Jurkat, Clone E6-1 (cell line): ENCODE measurements at places on chromosomes 5 and 9.

DNA sequence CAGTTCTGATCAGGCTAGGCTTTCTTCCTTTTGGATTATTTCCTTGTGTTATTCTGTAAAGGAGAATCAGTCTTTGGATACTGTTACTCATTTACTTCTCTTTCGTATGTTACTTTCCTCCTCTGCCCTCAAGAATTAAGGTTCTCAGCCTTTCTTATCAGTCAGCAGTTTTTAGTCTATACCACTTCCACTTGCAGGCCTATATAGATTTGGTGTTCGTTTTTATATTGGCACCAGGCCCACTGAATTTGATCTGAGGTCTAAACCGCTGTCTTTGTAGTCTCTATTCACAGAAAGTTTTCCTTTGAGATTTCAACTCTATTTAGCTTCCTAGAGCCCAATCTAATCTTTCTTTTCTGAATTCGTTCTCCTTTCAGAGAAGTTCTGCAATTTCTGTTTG, 62.8 kb downstream of the ERBIN start:
- peak; percentile 35 for DNase-seq

DNA sequence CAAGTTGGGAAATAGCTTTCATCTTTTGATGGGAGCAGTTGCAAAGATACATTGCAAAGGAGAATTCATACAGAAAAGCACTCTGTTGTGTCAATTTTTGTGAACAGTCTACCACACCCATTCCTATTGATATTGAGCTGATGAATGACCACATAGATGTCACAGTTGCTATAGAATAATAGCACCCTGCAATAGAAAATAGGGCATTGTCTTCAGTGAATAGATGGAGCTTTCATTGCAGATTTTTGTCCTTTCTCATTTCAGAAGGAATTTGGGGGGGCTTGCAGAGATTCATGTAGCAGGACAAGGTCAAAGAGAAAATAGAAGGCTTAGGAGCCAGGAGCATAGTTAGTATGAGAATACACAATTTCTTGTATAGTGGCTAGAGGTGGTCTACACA, 237.9 kb downstream of the TMEM38B start:
- DNase-seq = no peak

DNA sequence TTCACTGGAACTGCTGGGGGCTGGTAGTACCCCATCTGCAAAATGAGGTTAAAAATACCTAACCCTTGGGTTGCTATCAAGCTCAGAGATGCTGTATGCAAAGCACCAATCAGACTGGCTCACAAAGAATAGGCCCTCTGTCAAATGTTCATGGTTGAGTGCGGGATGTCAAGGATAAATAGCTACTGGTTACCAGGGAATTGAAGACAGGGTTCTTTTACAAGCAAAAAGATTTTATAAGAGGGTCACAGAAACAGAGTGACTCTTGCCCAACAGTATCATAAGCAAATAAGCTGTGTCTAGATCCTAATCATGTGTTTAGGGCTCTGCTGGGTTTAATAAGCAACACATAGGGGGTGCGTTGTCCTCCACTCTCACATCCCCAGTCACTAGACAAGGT, 11.9 kb downstream of the SYK start:
- no peak for DNase-seq

- DNase-seq = peak; percentile 84
These were observed 34.1 kb downstream of the IRF1 start for GRCh38 chr5:132456296-132456986.

GRCh38 chr9:97744710-97745708, 47.9 kb upstream of the XPA start:
- DNase-seq = no peak
